ENCODE measurements at places on chromosomes 3 and 15.

- DNase-seq = no peak
Observed at GRCh38 chr3:55902221-55902900, 415.3 kb upstream of the WNT5A start.

DNA sequence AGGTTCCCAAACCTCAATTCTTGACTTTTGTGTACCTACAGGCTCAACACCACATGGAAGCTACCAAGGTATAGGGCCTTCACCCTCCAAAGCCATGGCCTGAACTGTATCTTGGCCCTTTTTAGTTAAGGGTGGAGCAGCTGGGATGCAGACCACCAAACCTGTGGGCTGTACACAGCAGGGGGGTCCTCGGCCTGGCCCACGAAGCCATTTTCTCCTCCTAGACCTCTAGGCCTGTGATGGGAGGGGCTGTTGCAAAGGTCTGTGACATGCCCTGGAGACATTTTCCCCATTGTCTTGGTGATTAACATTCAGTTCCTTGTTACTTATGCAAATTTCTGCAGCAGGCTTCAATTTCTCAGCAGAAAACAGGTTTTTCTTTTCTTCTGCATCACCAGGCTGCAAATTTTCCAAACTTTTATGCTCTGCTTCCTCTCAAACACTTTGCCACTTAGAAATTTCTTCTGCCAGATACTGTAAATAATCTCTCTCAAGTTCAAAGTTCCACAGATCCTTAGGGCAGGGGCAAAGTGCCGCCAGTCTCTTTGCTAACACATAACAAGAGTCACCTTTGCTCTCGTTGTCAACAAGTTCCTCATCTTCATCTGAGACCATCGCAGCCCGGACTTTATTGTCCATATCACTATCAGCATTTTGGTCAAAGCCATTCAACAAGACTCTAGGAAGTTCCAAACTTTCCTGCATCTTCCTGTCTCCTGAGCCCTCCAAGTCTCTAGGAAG is 90.9 kb upstream of the PLXND1 start:
- DNase-seq = no peak

GRCh38 chr15:60237446-60237845 is 160.3 kb downstream of the ANXA2 start:
- no peak for DNase-seq

DNA sequence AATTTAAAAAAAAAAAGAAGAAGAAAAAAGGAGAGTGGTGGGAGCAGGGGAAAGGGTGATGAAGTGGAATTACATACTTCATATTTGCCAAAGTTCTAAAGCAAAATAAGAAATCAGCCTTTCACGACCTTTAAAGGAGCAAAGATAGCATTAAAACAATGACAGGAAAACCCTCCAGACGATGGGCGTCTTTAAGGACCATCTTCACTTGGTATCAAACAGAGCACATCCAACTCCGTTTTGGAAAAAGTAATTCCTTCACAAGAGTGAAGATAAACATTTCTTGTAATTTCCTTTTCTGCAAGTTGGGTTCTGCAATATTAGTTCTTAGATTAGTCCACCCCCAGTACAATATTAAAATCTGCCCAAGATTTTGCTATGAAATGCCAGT is 32.8 kb downstream of the FRMD4B start:
- DNase-seq = no peak

GRCh38 chr3:125349556-125350165 is 25.5 kb downstream of the ZNF148 start:
- no peak for DNase-seq

GRCh38 chr3:139434228-139434627 is 42.1 kb downstream of the RBP2 start:
- DNase-seq = no peak

DNA sequence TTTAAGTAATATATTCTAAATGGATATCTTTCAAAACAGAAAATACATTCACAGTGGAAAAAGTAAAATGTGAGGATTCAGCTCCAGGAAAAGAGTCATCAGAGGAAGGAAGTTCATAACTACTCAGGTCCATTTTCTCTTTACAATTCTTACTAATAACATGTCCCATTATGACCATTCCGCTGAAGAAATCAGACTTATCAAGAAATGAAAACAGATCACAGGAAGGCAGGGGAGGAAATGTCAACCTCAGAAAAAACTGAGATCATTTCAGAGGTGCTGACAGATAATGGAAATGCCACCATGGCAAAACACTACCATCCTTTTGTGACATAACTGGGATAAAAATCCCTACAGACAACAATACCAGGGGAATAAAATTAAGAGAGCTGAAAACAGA is 139.5 kb downstream of the MAGI1 start:
- no peak for DNase-seq

- DNase-seq = no peak
Observed at GRCh38 chr3:127476936-127477335, 113.6 kb downstream of the TPRA1 start.

DNA sequence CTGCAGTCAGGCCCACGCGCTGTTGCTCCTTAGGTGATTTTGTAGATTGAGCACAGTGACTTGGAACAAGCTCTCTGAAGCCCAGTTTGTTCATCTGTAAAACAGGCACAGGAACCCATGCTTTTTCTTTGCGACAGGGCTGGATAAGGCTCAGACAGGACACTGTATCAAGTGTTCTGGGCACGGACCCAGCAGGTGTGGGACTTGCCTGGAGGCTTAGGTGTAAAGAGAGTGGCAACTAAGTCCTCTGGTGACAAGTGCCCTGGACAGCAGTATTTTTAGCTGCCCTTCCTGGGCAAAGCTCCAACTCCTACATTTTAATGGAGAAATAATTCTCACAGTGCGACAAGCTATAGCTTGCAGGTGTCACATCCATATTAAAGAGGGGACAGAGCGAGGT is 32.2 kb downstream of the CD276 start:
- no peak for DNase-seq

DNA sequence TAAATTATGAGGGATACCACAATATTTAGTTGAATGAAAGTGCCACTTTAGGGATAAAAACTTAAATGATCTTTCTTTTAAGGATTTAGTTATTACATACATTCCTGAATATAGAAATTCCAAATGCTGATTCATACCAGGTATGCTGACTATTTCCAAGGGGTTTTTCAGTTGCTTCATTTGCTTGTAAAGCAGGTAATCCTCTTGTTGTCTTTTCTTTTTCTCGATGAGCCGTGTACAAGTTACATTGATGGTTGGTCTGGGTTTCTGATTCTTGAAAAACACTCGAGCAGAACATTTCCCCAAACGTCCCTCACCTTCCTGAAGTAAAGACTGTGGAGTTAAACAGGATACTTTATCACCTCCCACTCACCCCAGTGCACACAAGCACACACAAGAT is 21.7 kb downstream of the RARRES1 start:
- DNase-seq = no peak

GRCh38 chr15:95138604-95139270 is 907.4 kb downstream of the MCTP2 start:
- DNase-seq = no peak

- no peak for DNase-seq
Observed at GRCh38 chr3:124157748-124158147, 165.8 kb upstream of the ROPN1 start.

- no peak for DNase-seq
Observed at GRCh38 chr15:96369825-96370621, 39.5 kb downstream of the NR2F2 start.

DNA sequence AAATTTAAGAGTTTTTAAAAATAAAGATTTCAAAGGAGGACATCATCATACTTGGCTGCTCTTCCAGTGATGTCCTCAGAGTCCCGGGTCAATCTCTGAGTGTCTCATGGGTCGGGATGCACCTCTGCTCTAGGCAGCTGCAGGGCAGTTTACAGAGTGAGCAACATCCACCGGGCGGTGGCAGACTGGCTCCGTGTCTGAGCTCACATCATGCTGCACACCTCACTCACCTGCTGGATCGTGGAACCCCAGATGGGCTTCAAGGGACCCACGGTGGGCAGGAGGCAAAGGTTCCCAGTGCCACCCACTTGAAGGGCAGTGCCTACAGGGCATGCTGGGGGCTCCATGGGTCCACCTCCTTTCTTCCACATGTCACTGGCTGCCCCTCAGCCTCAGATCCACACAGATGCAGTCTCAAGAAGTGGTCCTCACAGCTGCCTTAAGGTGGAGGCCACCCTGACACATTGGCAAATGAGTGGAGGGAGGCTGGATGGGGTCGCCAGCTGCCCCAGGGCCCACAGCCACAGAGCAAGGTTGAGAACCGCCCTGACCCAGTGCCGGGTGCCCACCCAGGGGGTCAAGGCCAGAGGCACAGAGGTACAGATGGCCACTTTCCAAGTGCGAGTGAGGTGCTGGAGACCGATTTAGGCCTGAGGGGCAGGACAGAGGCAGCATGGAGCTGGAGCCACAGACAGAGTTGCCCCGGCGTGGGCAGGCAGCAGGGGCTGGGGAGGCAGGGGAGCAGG is 25.2 kb downstream of the CYFIP1 start:
- no peak for DNase-seq

DNA sequence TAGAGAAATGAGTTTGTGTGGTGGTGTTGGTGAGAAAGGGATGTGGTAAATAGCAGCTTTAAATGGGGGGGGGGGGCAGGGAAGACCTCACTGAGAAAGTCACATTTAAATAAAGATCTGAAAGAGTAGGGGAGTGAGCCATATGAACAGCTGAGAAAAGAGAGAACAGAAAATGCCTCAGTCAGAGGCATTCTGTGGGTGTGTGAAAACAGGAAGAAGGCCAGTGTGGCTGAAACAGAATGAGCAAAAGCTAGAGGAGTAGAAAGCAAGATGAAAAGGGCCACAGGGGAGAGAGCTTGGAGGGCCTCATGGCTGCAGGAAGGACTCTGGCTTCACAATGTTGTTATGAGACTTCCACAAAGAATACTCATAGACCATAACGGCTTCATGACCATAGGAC is 783.3 kb downstream of the ZPLD1 start:
- no peak for DNase-seq
